NCI-H446 treated with DMSO at 0.1 percent for 48 hours (cell line): ENCODE measurements at places on chromosomes 7 and 10.

DNA sequence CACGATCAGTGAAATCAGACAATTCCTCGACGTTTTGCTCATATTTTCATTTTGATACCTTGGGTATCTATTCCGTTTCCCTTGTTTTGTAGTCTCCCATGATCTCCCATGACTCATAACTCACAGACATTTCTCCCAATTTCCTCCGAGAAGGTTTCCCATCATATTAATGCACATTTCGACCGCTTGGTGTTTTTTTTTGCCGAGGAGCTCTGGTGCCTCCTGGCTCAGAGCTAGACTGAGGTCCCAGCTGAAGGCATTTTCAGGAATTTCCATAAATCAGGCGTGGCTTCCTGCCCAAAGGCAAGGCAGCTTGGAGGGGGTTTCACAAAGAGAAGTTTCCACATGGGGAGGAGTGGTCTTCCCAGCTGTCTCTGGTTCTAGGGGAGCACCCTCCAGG is 148.2 kb upstream of the TNS3 start:
- DNase-seq = no peak

GRCh38 chr10:99981581-99982199 is 28.1 kb downstream of the DNMBP start:
- peak; percentile 88 for DNase-seq

GRCh38 chr7:28536259-28536658 is 123.9 kb downstream of the CREB5 start:
- no peak for DNase-seq

- no peak for DNase-seq
Observed at GRCh38 chr7:92634205-92634604, 44.0 kb upstream of the FAM133B start.

DNA sequence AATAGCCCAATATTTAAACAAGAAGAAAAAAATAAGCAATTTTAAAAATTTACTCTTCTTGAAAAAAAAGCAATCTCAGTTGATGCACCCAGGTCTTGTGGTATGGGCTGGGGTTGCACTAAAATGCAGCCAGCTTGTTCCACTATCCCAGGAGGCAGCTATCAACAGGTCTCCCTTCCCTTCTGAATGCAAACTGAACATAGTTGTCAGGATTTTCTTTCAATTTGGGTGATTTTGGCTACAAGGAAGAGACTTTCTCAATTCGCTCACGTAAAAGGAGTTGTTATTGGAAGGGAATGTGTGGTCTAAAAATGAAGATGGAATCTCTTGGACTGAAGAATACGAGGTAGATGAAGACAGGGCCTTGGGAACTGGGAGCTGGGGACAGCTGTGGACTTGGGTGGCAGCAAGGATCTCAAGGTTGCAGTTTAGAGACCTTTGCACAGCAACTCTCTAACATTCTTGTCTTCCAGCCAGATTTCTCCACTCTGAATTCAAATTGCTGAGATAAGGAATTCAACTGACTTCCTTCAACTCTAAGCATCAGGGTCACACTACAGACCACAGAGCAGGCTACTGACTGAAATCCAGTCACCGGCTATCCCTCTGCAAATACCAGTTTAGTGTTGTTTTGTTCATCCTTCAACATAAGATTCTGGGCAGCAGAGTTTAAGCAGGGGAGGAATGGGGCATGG is 3.1 kb upstream of the TMEM26 start:
- no peak for DNase-seq

- no peak for DNase-seq
Observed at GRCh38 chr7:23967949-23968599, 258.1 kb downstream of the STK31 start.

DNA sequence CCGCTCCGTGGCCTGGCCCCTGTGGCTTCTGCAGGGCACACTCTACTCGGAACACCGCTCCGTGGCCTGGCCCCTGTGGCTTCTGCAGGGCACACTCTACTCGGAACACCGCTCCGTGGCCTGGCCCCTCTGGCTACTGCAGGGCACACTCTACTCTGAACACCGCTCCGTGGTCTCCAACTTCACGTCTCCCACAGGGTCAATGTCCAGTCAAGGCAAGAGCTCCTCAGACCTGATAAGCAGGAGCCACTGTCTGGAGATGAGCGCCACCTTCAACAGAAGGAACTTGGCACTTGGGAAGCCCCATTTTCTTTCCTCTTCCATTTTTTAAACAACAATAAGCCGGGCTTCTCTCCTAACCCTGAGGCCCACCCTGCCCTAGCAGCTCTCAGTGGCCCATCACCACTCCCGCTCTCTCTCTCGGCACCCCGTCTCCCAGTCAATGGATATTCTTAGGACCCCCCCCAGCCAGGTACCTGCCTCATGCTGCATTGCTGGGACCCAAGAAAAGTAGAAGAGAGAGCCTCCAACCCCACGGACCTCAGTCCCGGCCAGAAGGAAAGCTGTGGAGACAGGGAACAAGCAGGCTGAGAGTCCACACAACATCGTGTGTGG is 56.3 kb downstream of the PRKAG2 start:
- DNase-seq = no peak

GRCh38 chr10:4662576-4663161 is 163.3 kb upstream of the AKR1E2 start:
- no peak for DNase-seq

- DNase-seq = no peak
Observed at GRCh38 chr10:61565819-61566560, 96.7 kb upstream of the CABCOCO1 start.

DNA sequence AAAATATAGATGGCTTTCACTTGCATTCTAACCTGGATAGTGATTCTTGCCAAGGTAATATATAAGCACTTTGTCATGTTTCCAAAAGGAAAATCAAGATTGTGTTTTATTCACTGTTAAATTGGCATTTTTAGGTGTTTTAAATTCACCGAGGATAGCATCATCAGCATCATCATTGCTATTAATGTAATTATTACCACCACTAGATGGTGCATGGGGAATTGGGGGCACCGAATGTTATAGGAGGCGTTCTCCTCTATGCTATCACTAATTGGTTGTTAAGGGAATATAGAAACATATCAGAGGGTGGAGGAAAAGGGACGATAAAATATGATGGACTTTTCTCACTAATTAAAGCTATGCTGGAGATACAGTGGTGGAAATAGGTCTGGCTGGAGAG is 95.5 kb downstream of the CELF2 start:
- DNase-seq = no peak

DNA sequence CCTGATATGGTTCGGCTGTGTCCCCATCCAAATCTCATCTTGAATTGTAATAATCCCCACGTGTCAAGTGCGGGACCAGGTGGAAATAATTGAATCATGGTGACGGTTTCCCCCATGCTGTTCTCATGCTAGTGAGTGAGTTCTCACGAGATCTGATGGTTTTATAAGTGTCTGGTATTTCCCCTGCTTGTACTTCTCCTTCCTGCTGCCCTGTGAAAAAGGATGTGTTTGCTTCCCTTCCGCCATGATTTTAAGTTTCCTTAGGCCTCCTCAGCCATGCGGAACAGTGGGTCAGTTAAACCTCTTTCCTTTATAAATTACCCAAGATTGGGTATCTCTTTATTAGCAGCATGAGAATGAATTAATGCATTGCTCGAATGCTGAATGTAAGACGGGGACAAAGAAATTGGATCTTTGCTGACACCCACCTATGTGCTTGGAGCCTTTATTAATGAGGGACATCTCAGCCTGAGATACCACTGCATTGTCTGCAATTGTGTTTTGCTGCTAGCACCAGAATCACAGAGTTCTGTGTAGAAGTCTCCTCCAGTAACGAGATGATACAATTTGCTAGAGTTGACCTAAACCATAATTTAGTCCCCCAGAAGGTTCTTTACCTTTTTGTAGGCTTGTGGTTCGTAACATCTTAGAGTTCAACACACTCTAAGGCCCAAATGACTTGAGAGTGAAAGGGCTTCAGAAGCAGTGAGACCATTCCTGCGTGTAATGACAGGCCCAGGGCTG is 28.6 kb downstream of the SLC35B4 start:
- DNase-seq = no peak

- DNase-seq = no peak
Observed at GRCh38 chr7:155699180-155699579, 54.7 kb downstream of the RBM33 start.

DNA sequence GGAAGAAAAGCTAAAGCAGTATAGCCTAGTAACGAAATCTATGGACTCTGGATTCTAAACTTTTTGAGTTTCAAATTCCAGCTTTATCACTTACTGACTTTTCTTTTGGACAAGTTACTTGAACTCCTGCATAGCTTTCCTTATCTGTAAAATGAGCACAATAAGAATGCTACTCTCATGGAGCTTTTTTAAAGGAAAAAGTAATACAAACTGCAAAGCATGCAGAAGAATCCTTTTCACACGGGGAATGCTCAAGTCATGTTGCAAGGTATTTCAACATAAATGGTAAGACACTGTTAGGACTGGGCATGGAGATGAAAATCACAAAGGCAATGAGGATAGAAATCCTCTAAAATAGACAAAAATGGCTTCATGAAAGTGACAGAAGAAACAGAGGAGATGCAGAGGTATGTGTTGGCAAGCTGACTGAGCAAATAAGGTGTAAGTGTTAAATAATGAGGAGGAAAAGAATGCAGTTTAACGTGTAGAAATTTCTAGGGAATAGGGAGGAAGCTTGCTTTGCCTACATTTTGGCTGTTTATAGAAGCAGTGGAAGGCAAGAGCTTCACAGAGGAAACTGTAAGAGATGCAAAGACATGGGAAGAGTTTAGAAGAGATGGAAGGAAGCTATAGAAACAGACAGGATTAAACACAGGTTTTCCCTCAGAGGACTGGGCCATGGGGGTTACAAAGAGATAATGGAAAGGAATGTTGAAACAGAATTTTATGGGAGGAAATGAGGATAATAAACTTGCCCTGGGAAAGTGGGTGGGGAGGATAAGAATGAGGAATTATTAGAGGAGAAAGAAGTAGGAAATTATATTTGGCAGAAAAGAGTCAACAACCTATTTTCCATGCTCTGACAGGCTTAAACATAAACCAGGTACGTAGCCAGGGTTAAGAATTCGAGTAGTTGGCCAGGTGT is 28.8 kb upstream of the SNX13 start:
- no peak for DNase-seq

DNA sequence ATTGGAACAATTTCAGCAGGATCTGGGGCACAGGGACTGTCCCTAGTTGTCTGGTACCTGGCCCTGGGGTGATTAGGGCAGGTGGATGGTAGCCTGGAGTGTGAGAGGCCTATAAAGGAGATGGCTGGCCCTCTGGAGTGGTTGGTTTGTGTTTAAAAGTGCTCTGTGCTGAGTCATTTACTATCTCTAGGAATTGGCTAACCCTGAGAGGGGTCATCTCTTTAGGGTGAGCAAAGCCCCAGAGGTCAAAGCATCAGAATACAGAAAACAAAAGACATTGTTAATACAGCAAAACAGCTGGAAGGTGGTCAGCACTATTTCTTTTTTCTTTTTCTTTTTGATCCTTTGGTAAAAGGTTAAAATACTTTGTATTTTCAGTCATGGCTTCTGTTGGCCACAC is 43.4 kb upstream of the BMPER start:
- DNase-seq = no peak

GRCh38 chr10:32054094-32054493 is 2.1 kb downstream of the KIF5B start:
- DNase-seq = no peak
